Fibroblast of pulmonary artery (primary cell): ENCODE measurements at places on chromosomes 7 and 10.

- no peak for DNase-seq
Measured at GRCh38 chr7:38020121-38020785, 99.8 kb downstream of the EPDR1 start.

GRCh38 chr10:82660205-82660604 lies 785.2 kb downstream of the NRG3 start:
- DNase-seq, result peak; percentile 8

DNA sequence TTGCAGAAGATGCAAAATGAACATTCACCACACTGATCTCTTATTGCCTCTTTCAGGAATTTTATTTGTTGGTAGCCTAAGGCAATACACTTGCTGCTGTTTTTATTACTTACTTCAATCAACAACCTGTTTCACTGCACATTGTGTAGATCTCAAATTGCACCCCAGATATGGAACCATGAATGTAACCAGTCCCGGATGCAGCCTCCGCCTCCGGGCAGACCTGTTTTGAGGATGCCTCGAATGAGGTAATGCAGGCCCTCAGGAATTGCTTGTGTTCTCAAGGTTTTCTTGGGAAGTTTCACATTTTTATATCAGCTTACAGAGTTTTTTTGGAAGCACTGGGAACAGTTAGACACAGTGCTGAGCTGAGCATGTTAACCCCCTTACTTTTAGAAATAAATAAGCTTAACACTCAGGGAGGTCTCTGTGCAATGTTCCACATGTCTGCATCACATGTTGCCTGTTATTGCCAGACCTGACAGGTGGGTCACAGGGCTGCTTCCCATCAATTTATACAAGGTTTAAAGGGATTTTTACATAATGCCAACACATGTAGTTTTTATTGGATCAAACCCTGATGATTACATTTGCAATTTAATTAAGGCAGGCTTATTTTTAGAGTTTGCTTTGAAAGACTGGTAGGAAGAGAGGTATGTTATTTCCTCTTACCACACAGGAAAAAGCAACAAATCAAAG lies 193.1 kb upstream of the POM121L12 start:
- DNase-seq, result no peak

GRCh38 chr7:13875496-13876074 lies 113.9 kb downstream of the ETV1 start:
- no peak for DNase-seq

DNA sequence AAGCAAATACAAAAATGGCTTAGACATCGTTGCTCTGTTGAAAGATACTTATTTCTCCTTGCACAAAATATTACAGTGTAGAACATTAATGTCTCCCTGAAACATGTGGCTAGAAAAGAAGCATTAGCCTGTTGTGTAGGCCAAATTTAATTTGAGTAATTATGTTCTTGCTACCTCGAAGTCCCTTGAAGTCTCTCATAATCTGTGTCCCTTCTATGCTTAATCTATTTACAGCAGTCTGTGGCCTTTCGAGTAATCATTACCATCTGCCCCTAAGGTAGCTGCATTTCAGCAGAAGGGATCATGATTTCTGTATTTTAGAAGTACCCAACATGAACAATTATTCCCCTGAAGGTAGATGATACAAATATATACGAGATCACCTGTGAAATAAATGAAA lies 615.2 kb downstream of the GRM8 start:
- no peak for DNase-seq

DNA sequence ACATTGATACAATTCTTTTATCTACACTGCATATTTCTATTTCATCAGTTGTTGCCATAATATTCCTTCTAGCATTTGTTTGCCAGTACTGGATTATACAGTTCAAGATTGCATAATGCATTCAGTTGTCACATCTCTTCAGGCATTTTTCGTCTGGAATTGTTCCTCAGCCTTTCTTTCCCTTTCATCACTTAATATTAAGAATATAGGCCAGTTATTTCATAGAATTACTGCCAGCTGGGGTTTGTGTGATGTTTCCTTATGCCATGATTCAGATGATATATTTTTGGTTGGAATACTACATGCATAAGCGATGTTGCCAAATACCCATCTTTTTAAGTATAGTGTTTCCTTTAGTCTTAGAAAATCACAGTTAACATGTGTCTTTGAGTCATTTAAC lies 20.8 kb downstream of the KIFBP start:
- DNase-seq, result peak; percentile 87

GRCh38 chr7:157407512-157408257 lies 70.9 kb downstream of the DNAJB6 start:
- DNase-seq, result no peak

- no peak for DNase-seq
Measured at GRCh38 chr10:24394461-24395190, 185.7 kb downstream of the KIAA1217 start.

- no peak for DNase-seq
Measured at GRCh38 chr10:49558190-49558589, 19.3 kb upstream of the ERCC6 start.

DNA sequence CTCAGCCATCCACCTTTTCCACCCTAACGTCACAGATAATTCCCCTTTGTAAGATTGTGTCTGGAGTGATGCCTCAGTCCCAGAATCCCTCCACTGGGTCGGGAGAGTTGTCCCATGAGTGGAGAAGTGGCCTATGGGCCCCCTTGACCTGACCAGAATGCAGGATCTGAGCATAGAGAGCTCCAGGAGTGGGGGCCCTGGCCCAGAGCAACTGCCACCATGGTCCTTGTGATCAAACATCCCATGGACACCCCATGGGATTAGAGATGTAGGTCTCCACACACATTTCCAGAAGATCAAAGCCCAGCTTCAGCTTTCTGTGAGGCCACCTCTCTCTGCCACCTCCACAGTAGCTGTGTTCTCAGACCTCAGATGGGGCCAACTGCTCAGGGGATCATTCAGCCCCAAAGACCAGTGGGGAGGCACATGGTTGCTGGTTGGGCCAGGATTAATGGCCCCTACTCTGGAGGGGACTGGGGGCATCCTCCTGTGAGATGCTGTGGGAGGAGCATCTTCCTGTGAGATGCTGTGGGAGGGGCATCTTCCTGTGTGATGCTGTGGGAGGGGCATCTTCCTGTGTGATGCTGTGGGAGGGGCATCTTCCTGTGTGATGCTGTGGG lies 28.5 kb upstream of the DPYSL4 start:
- DNase-seq, result no peak

- DNase-seq, result no peak
Measured at GRCh38 chr10:9238041-9238440, 1183.6 kb downstream of the GATA3 start.

DNA sequence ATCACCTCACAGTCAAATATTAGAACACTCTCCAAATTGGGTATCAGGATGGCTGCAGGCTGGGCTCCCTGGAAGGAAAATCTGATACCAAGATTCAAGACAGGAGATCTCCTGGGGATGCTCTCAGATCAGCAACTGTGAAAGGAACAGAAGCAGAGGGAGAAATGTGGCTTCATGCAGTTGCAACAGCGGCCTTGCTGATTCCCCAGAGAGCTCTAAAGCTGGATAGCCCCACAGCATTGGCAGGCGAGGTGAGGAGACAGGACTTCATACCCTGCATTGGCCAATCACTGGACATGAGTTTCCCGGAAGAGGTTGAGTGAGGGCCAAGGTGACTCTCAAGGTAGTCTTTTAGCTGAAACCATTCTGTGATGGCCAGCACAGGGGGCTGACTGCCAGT lies 190.6 kb downstream of the PTPN20 start:
- DNase-seq, result no peak

- no peak for DNase-seq
Measured at GRCh38 chr10:21285742-21286331, 239.6 kb downstream of the SKIDA1 start.

GRCh38 chr7:136717910-136718557 lies 150.4 kb upstream of the CHRM2 start:
- DNase-seq, result no peak

- DNase-seq, result no peak
Measured at GRCh38 chr7:123637878-123638277, 17.8 kb upstream of the LMOD2 start.

GRCh38 chr7:100966542-100967291 lies 2.6 kb upstream of the MUC12 start:
- DNase-seq, result no peak

DNA sequence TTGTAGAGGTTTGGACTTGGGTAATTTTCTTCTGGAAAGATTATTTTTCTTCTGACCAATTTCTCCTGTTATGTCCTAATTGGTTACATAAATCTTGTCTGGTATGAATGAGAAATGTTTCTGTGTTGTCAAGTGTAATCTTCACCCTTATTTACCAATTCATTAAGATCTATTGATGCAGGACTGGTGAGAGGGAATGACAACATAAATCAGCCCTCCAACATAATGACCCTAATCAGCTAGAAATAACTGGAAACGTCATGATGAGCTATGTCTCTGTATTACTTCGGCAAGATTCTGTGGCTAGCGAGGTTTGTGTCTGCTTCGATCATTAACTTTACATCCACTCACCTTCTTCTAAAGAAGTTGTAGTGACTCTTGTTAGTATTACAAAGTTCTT lies 3.5 kb downstream of the FOXP2 start:
- DNase-seq, result no peak

GRCh38 chr10:15877836-15878576 lies 17.7 kb upstream of the MINDY3 start:
- no peak for DNase-seq

DNA sequence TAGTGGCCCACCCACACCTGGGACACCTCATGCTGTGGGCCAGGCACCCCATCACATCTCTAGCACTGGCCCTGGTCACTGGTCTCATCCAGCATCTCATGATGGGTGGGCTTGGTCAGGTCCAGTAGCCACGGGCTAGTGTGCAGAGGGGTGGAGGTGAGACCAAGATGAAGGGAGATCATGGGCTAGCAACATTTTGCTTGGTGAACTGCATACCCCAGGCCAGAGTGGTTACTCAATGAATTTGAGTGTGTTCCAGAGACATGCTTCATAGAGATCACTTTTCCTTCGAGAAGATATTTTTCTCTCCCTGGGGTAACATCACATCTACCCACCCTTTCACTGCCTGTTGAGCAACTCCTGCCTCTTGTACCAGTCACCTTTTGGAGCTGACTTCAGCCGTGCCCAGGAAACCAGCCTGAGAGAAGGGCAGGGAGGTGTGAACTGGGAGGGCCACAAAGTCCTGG lies 44.2 kb downstream of the MINDY4 start:
- DNase-seq, result peak; percentile 18

DNA sequence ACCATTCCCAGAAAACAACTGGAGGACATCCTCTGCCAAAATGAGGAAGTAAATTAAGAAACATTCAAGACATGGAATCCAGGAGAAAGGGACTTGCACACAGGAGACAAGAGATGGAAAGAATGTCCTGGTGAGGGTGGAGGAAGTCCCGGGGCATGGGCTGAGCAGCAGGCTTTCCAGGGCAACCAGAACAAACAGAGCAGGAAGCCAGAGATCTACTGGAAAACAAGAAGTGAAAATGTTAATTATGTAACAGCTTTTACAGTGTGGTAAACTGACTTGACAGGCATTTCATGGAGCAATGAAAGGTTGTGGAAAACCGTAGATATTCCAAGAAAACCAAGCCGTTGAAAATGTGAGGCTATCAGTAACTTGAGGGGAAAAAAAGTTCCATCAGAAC lies 55.2 kb upstream of the ZNF746 start:
- DNase-seq, result no peak

- no peak for DNase-seq
Measured at GRCh38 chr10:119642556-119643111, 8.5 kb upstream of the BAG3 start.

DNA sequence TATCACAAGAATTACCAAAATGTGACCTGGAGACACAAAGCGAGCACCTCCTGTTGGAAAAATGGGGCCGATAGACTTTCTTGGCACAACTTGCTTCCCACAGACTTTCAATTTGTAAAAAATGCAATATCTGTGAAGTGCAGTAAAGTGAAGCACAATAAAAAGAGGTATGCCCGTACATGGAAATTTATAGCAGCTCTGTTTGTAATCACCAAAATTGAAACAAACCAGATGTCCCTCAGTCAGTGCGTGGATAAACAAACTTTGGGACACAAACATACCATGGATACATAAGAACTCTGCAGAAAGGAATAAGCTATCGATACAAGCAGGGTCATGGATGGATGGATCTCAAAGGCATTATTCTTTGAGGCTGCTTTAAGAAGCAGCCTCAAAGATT lies 33.6 kb downstream of the ARID5B start:
- DNase-seq, result peak; percentile 17

DNA sequence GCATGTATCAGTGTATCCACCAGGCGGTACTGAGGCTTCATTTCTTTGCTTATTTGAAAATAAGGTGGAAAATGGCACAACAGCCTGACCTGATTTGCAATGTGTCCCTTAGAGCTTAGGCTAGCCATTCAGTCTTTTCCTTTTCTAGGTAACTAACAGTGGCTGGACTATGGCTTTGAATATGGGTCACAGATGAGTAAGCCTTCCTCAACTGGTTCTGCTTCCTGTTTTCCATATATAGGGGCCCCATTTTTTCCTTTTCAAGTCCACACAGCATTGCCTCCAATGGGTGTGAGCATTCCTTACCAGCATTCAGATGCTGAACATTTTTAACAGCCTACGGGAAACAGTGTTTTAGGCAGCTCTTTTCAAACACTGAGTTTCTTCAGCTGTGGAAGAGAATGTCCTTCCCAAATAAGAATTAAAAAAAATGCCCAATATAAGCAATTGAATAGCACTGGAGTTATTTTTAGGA lies 3.9 kb upstream of the ITGB1 start:
- DNase-seq, result peak; percentile 92

DNA sequence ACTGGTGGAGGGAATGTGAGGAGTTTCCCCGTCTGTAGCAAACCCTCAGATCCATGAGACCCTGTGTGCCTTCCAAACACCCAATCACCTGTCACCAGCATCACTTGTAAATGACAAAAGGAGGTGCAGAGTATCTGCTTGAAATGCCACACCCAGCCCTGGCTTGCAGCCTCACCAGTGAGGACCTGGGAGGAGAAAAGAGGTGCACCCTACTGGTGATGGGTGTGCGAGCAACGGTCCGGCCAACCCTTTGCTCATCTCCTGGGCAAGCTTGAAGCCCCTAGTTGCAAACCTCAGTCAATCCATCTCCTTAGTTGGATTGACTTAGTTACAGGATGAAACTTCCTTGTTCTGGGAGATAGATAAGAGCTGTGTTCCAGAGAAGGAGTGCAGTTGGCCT lies 62.4 kb upstream of the WAPL start:
- DNase-seq, result no peak

GRCh38 chr10:60043561-60044241 lies 137.3 kb upstream of the CCDC6 start:
- peak; percentile 40 for DNase-seq

- DNase-seq, result peak; percentile 71
Measured at GRCh38 chr10:120948889-120949608, 97.9 kb downstream of the WDR11 start.

DNA sequence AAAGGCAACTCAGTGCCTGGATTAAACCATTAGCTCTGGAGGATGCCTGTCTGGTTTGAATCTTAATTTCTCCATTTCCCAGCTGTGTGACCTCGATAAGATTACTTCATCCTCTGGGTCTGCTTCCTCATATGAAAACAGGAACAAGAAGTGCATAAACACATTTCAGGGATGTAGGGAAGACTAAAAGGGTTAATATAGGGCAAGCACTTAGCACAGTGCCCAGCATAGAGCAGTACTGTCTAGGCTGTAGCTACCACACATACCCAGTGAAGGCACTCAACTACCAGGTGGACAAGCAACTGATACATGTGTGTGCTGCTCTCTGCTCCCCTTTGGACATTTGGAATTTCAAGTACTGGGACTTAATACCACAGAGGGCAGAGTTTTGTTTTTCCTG lies 85.4 kb downstream of the KCNMA1 start:
- no peak for DNase-seq
